Cardiac muscle cell (in vitro differentiated cells and primary cell): ENCODE measurements at places on chromosomes 1 and 21.

DNA sequence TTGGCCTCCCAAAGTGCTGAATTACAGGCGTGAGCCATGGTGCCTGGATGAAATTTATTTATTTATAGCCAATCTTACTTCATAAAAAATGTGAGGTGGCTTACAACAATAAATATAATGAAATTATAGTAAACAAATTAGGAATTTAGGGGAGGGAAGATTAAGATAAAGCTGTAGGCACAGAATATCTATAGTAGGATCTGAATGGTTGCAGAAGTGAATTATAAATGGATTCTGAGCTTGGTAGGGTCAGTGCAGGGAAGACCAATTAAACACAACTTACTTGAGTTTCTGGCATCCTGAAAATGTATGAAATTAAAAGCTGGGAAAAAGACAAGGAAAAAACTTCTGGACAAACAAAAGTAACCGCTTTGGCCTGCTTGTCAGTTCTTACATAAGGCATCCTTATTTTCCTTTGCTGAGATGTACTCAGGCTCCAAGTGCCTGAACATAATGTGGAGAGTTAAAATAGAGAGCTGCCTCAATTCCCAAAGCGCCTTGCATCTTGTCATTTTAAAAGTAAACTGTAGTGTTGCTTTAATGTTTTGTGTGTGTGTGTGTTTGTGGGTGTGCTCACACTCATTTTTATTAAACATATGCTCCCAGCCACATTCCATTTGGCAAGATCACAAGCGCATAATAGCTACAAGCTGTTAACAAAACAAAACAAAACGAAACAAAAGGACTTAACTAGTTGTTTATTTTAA, 247.3 kb downstream of the S1PR1 start:
- no peak for DNase-seq

DNA sequence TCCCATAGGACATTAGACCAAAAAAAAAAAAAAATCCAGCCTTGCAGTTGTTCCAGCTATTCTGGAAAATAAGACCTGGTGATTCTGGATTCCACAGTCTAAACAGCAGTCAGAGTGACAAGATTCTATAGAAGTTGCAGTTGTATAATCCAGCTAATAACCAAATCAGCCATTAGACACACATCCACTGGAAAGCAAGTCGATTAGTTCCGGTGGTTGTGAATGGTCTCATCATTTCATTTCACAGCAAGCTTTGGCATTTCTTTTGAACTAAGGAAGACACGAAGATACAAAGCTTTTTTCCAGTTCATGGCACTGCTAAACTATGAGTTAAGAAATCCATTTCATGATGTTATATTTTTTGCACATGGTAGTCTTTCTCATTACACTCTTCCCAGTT, 54.4 kb upstream of the FAM89A start:
- DNase-seq = no peak

DNA sequence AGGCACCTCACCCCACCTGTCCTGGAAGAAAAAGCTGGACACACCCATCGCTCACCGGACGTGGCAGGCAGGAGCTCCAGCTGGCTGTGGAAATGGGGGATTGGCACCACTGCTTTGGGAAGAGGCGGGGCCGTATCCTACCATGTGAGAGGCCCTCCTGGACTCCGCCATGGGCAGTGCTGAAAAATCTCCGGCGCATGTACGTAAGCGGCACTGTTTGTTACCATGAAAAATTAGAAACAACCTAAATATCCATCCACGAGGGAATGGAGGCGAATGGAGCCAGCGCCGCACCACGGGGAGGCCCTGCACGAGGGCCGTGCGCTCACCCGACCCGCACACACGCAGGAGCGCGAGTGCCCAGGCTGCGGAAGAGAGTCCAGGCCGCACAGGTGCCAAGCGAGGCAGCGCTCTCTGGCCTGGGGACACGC, 3.1 kb downstream of the KRTAP10-8 start:
- DNase-seq = no peak

- DNase-seq = peak; percentile 74
Observed at GRCh38 chr1:108053270-108054013, 88.5 kb upstream of the VAV3 start.

- DNase-seq = no peak
Observed at GRCh38 chr1:25063591-25064416, 133.7 kb upstream of the RUNX3 start.

- no peak for DNase-seq
Observed at GRCh38 chr1:39109644-39110043, 83.5 kb downstream of the NDUFS5 start.

- DNase-seq = peak; percentile 82
Observed at GRCh38 chr1:25744140-25744581, 55.8 kb upstream of the SELENON start.

GRCh38 chr1:53541761-53542550, 82.8 kb downstream of the DMRTB1 start:
- peak; percentile 76 for DNase-seq

DNA sequence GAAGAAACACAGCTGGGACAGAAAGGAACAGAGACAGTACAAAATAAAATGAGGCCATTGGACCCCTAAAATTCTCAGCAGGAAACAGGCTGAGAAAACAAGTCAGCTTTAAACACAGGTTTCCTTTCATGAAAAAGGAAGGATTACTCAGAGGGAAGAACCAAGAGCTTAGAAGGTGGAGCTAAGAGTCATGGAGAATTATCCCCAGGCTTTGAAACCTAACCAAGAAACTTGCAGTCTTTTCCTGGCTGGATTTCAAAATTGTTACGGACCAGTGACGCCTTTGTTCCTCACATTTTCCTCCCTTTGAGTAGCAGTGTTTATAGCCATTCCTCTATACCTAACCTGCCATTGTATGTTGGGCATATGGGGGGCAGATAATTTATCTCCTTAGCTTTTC, 8.8 kb downstream of the HMGB4 start:
- DNase-seq = no peak

GRCh38 chr1:34899906-34900305, 29.5 kb downstream of the DLGAP3 start:
- DNase-seq = no peak

DNA sequence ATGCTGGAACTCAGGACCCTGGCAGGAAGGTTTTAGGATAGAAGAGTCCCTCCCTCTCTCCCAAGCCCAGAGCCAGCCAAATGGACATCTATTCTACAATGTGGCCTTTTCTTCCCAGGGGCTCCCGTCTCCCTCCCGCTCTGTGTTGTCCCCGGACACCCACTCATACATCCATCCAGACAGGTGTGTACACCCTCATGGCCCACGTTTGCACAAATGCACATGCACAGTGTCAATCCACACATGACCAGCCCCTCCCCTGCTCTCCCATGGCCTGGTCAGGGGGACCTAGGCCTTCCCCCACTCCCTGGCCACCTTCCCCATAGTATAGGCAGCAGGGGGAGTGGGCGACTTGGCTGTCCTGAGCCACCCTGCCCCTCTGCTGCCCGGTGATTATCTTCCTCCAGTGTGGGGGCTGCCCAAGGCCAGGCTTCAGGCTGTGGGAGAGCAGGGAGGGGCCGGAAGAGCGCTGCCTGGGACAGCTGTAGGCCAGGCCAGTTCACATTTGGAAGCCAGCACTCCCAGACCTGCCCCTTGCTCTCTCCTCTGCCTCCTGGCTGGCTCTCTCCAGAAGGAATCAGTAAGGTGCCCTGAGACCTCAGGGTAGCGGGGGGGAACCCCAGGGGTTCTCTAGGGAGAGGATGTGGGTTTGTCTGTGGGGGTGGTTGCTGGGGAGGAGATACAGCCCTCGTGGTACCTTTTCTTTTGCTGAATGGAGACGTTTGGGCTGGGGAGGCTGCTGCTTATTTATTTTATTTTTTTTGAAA, 4.1 kb upstream of the PTPN7 start:
- no peak for DNase-seq

DNA sequence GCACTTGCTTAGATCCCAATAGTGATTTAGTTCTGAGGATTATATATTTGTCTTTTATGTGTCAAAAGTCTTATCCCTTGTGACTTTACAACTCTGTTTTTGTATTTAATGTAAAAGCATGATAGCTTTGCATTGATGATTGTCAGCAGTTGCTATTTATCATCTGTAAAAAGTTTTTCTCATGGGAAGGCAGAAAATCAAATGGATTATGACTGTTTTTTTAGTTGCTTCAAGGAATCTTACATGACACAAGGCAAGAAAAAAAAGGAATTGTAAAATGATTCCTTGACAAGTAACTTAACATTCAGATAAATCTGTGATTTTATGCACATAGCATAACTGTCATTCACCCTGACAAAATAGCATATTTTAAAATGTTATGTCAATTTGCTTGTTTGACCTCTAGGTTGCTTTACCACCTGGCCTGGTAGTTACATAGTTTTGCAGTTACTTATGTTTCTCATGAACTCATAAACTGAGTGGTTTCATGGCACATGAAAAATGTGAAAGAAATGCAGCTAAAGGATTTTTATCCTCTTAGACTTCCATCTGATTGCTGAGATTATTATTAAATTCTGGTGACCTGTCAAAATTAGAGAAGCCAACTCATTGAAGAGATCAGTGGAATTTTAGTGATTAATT, 622.6 kb downstream of the ADGRL2 start:
- no peak for DNase-seq

GRCh38 chr1:94316836-94317789, 79.7 kb upstream of the ARHGAP29 start:
- DNase-seq = peak; percentile 73
